ENCODE measurements at places on chromosomes 2 and 18. TPM values are rescaled to one million over a fixed set of nuclear protein-coding genes. Genes with fewer than 3 reads are reported as not detected.
A peak's percentile ranks its signal among the peaks of the same experiment; 100 is the strongest.

DNA sequence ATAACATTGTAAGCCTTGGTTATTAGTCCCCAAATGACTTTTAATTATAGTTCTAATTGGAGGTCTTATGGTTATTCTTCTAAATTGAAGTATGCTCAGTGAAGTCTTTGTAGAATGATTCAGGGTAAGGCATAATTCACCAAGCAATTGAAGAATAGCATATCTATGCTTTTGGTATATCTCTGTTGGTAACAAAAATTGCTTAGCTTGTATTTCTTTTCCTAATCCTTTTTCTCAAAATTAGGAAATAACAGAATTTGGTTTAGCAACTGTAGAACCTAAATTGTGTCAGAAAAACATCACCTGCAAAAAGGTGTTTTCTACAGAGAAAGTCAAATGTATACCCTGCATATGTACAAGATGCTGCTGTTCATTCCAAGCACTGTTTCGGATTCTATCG lies 189.2 kb upstream of the EPHA4 start:
- no peaks in the 10 kb centered on the region for H3K4me1 ChIP-seq
- DNase-seq: no peak
- H3K36me3 ChIP-seq: no peaks in the 10 kb centered on the region
- H3K27ac ChIP-seq: no peak overlapping the region
- H3K4me3 ChIP-seq: no peak overlapping the region
- peaks cover 9% of the 10 kb centered on the region for H3K27me3 ChIP-seq

GRCh38 chr2:84181927-84182326 lies 277.2 kb downstream of the SUCLG1 start:
- H3K27ac ChIP-seq: no peak overlapping the region
- H3K4me1 ChIP-seq: no peaks in the 10 kb centered on the region
- DNase-seq: no peak
- no peak overlapping the region for H3K4me3 ChIP-seq
- H3K36me3 ChIP-seq: no peaks in the 10 kb centered on the region

DNA sequence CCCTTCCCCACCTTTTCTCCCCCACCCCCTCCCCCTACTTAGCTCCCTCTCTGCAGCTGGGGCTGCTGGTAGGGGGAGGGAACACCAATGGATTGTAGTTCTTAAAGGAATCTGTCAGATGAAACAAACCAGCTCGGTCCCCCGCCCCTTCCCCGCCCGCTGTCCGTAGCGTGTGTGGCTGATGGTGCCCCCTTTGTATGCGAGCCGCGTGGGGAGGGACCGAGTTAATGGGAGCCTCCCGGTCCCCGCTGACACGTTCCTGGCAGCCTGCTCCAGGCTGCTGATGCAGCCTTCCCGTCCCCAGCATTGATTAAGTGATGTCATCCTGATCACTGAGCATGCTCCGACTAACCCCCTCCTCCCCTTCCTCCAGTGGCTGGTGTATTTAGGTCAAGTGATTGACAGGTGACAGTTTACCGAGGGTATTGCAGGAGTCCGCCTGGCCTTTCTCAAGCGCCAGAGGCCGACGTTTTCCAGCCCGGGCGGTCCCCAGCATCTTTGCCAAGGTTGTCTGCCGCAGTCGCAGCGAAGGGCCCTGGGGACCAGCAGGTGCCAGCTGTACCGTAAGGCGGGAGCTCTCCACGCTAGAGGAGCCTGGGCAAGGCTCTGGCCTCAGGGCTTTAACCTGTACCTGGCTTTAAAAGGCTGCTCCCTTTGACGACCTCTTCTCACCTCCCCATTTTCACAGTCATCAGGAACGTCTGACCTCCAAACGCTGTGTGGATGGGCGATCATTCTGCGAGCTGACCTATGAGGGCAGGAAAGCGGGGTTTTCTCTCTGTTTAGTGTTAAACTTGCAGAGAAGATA lies 1.8 kb downstream of the KIF5C start:
- peak overlapping the region; percentile 68 for H3K4me3 ChIP-seq
- no peak overlapping the region for H3K27ac ChIP-seq
- peaks cover 12% of the 10 kb centered on the region for H3K4me1 ChIP-seq

DNA sequence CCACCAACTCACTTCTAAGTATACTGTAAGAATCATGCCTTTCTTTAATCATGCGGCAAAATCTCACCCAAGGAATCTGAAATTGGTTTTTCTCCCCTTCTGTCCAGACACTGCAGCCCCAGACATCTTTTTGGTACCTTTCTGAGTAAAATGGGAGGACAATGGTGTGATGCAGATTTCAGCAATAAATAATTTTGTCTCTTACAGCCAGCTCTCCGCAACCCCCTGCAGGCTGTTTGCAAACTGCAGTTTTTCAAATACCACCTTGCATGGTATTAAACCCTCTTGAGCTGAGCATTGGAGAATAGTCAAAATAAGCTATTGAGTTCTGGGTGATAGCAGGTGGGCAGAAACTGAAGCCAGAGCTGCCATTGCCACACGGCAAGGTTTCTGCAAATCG lies 32.2 kb downstream of the GPR39 start:
- H3K27me3 ChIP-seq: peaks cover 2% of the 10 kb centered on the region
- DNase-seq: no peak
- H3K4me1 ChIP-seq: no peaks in the 10 kb centered on the region
- no peaks in the 10 kb centered on the region for H3K36me3 ChIP-seq

- H3K27me3 ChIP-seq: no peaks in the 10 kb centered on the region
- no peak for DNase-seq
- peaks cover 85% of the 10 kb centered on the region for H3K4me1 ChIP-seq
- peak overlapping the region; percentile 84 for H3K27ac ChIP-seq
- no peak overlapping the region for H3K4me3 ChIP-seq
These were observed 18.6 kb downstream of the ST6GAL2 start for GRCh38 chr2:106867196-106867953.

DNA sequence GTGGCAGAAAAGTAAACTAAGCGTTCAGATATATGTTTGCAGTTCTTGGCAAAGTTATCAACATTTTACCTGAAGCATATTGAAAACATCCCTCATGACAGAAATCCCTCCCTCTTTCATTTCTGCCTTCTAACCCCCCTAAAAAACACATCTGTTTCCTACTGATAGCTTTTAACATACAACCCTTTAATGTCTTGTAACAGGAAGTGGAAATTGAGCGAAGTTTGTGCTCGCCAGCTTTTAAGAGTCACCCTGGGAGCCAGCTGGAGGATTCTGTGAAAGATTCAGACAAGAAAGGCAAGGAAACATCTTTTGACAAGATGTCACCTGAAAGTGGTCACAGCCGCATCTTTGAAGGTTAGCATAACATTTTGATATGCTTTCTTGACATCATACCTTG lies 247.4 kb downstream of the XIRP2 start:
- no peak for DNase-seq
- no peak overlapping the region for H3K4me3 ChIP-seq
- no peaks in the 10 kb centered on the region for H3K36me3 ChIP-seq
- H3K27ac ChIP-seq: no peak overlapping the region

GRCh38 chr2:65819963-65820362 lies 387.6 kb upstream of the SPRED2 start:
- no peak overlapping the region for H3K27ac ChIP-seq
- no peak overlapping the region for H3K4me3 ChIP-seq
- H3K4me1 ChIP-seq: no peaks in the 10 kb centered on the region
- H3K27me3 ChIP-seq: peaks cover 2% of the 10 kb centered on the region
- H3K36me3 ChIP-seq: no peaks in the 10 kb centered on the region

GRCh38 chr2:108169982-108170625 lies 69.7 kb upstream of the SULT1C3 start:
- no peaks in the 10 kb centered on the region for H3K4me1 ChIP-seq
- H3K27ac ChIP-seq: no peak overlapping the region
- peaks cover 37% of the 10 kb centered on the region for H3K27me3 ChIP-seq

DNA sequence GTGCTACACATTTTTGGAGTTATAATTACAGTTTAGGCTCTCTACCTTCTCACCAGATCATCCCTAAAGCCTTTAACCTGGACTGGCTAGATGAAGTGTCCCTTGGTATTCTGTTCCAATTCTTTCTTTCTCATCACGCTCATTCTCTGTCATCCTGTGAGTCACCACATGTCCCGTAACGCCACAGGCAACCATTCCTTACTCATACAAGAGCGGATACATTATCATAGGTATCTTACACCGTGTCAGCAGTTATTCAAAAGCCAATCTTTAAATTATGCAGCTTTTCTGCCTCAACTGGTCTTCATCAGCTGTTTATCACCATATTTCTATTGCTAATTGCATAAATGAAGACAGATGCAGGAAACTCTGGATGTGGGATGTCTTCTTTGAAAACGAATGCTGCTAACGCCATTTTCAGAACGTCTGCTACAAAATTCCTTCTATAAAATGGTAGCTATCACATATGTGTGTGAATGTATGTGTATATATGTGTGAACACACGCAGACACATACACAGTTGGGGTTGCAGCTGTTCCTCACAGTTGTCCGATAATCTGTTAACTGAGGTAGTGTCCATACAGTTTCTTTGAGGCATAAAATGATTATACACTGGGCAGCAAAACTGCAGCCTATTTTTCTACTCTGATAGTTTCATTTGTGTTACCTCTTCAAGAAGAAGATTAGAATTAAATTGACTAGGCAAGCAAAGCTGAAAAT lies 47.9 kb downstream of the EML6 start:
- no peak overlapping the region for H3K4me3 ChIP-seq
- no peaks in the 10 kb centered on the region for H3K27me3 ChIP-seq
- peaks cover 13% of the 10 kb centered on the region for H3K4me1 ChIP-seq
- no peak overlapping the region for H3K27ac ChIP-seq
- peaks cover 3% of the 10 kb centered on the region for H3K36me3 ChIP-seq

GRCh38 chr18:32460171-32460731 lies 10.4 kb downstream of the GAREM1 start:
- H3K27ac ChIP-seq: no peak overlapping the region
- no peak for DNase-seq
- H3K36me3 ChIP-seq: peaks cover 2% of the 10 kb centered on the region
- no peak overlapping the region for H3K4me3 ChIP-seq

DNA sequence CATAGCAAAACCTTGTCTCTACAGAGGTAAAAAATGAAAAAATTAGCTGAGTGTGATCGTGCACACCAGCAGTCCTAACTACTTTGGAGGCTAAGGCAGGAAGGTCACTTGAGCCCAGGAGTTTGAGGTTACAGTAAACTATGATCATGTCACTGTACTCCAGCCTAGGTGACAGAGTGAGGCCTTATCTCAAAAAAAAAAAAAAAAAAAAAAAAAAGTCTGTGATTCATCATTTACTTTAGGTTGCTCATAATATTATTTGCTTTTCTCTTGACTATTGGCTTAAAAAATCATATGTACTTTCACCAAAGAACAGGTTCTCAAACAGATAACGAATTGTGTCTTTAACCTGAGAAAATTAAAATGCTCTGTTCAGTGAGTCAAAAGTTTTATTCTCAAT lies 129.1 kb downstream of the MYO3B start:
- H3K4me1 ChIP-seq: peaks cover 5% of the 10 kb centered on the region
- H3K4me3 ChIP-seq: no peak overlapping the region
- no peaks in the 10 kb centered on the region for H3K36me3 ChIP-seq
- no peak overlapping the region for H3K27ac ChIP-seq

DNA sequence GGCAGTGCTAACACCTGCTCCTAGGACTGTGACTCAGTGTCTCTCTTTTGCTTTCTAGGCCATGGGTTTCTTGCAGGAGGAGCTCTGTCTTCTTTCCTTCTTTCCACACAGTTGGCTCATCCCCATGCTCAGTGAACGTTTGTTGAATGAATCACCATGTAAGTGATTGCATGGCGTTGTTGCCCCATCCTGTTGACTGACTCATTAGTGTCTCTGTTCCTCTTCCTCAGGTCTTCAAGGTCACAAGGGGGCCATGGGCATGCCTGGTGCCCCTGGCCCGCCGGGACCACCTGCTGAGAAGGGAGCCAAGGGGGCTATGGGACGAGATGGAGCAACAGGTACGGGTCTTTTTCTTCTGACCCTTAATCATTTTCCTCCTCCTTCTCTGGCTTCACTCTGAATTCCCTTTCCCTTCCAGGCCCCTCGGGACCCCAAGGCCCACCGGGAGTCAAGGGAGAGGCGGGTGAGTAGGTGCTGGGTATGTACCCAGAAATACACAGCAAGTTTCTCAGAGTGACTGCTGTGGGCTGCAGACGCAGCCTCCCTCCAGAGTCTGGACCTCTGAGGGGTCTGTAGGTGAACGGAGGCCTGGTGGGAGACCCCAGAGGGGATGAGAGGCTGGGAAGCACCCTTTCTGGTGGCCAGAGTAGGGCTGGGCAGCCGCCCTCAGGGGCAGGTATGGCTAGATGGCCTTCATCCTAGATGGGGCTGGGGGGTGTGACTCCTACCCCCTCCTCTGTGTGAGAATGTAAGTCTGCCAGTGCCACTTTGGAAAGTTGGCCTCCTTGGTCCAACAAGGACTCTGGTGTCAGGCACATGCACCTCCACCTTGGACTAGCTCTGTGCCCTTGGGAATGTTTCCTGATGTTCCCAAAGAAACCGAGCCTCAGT lies 32.4 kb downstream of the MARCO start:
- no peak overlapping the region for H3K27ac ChIP-seq
- H3K27me3 ChIP-seq: peaks cover 14% of the 10 kb centered on the region
- no peak overlapping the region for H3K4me3 ChIP-seq

- no peak for DNase-seq
- H3K27me3 ChIP-seq: peaks cover 26% of the 10 kb centered on the region
- no peaks in the 10 kb centered on the region for H3K4me1 ChIP-seq
- H3K36me3 ChIP-seq: no peaks in the 10 kb centered on the region
- no peak overlapping the region for H3K4me3 ChIP-seq
These were observed 267.9 kb downstream of the LPIN1 start for GRCh38 chr2:12014088-12014960.

DNA sequence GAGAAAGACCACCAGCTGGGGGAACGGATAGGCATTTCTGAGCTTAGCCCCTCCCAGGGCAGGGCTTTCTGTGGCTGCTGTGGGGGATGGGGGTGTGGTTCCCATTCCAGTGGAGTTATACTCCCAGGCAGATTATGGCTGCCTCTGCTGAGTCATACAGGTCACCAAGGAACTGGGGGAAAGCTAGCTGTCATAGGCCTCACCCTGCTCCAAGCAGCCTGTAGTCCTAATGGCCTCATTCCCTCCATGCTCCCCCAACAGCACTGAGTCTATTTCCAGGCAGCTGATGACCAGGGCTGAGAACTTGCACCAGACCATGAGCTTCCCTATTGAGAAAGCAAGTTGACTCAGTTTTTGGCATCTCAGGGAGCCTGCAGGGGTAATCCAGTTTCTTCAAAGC lies 87.1 kb downstream of the GPR39 start:
- H3K4me3 ChIP-seq: no peak overlapping the region
- no peaks in the 10 kb centered on the region for H3K4me1 ChIP-seq
- no peak overlapping the region for H3K27ac ChIP-seq
- DNase-seq: no peak
- H3K27me3 ChIP-seq: peaks cover 4% of the 10 kb centered on the region

GRCh38 chr2:210022824-210023223 lies 20.4 kb downstream of the RPE start:
- no peaks in the 10 kb centered on the region for H3K4me1 ChIP-seq
- H3K4me3 ChIP-seq: no peak overlapping the region
- H3K27me3 ChIP-seq: no peaks in the 10 kb centered on the region
- no peak for DNase-seq
- H3K36me3 ChIP-seq: peaks cover 23% of the 10 kb centered on the region
- no peak overlapping the region for H3K27ac ChIP-seq

GRCh38 chr2:240155048-240155744 lies 14.7 kb upstream of the OTOS start:
- H3K27me3 ChIP-seq: peaks cover 20% of the 10 kb centered on the region
- DNase-seq: peak; percentile 44
- H3K27ac ChIP-seq: no peak overlapping the region
- no peak overlapping the region for H3K4me3 ChIP-seq

Gene HRH4
- total RNA-seq: not detected

Gene ANKRD23
- total RNA-seq: 4.4 TPM

Gene TDRD15
- 0.10 TPM for total RNA-seq
